Pulmonary artery endothelial cell (primary cell): ENCODE measurements at places on chromosomes 16 and 17. TPM values are rescaled to one million over a fixed set of nuclear protein-coding genes. Genes with fewer than 3 reads are reported as not detected.

EDC4 gene
- total RNA-seq: 73.7 and 85.2 TPM in 2 replicates

USP43 gene
- total RNA-seq: 0.04 and 0.07 TPM in 2 replicates

DNA sequence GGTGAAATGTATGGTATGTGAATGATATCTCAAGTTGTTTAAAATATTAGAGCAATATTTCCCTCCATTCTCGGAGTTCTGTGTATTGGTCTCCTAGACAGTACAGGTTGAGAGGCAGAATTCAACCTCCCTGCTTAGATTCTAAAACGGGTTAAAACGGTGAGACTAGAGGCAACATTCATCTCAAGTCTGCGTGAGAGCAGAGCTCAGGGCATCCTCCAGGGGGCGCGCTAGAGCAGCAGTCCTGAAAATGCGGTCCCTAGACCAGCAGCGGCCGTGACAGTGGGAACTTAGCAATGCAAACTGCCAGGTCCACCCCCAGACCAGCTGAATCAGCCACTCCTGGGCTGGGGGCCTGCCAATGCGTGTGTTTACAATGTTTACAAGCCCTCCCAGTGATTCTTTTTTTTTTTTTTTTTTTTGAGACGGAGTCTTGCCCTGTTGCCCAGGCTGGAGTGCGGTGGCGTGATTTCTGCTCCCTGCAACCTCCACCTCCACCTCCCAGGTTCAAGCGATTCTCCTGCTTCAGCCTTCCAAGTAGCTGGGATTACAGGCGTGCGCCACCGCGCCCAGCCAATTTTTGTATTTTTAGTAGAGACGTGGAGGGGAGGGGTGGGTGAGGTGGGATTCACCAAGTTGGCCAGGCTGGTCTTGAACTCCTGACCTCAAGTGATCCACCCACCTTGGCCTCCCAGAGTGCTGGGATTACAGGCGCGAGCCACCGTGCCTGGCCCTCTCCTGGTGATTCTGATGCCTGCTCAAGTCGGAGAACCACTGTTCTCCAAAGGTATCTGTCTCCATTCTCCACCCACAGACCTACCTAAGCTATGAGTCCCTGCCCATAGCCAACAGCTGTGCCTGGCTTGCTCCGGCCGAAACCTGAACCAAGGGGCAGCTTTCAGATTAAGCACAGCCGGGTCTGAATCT, 24.2 kb downstream of the KLHL36 start:
- no peak for DNase-seq

SPN gene
- total RNA-seq: not detected in 2 replicates

DNA sequence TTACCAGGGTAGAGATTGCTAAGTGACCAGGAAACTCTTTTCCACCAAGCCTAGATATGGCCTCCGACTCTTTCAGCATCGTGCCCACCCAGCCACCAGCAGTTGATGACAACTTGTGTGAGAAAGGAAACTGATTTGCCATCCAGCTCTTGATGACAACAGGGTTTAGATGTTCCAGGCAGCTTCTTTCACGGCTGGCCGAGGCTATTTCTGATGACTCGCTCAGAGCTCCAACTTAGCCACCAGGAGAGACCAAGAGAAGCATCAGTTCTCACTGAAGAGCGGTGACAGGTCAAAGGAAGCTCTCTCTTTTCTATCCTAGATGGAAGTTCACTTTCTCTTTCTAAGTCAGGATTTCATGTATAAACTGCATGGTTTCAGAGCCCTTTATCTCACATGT, 61.2 kb downstream of the MPHOSPH6 start:
- no peak for DNase-seq

CES5A gene
- total RNA-seq: not detected in 2 replicates

DNA sequence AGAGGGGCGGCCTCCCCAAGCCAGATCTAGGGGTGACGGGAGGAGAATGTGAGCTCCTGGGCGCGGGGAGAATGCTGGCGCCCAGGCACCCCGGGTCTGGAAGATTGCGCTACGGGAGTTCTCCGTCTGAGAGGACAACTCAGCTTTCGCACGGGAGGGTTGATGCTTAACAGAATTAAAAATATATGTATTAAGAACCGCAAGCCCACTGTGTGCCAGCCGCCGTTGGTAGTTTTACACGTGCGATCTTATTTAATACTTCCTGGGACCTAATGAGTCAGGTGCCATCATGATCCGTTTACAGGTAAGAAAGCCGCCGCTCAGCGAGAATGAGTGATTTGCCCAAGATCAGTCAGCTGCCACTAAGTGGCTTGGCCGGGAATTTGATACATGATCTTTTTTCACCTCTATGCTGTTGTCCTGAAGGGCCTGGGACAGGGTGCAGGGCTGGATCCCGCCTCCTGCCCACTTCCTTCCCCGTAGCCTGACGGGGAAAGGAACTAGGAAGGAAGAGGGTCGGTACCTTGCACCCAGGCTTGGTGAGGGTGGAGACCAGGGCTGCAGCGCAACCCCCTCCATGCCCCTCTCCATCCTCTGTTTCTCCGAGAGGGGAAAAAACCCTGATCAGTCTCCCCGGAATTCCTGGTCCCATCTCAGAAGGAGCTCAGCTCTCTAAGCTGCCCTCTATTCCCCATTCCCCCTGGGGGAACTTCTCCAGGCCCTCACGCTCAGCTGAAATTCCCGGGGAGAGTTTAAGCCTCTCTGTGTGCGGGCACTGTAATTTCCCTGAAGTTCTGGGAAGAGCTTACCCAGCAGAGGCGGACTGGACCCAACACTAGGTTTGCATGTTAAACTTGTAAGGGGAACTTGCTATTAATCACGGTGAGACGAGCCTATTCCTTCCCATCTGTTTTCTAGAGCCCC, 983 bp downstream of the VAT1L start:
- no peak for DNase-seq

SPATA32 gene
- total RNA-seq: not detected in 2 replicates

GRCh38 chr16:89845417-89845816, 17.1 kb downstream of the SPIRE2 start:
- no peak for DNase-seq

- DNase-seq: no peak
These were observed 240.4 kb upstream of the IRX5 start for GRCh38 chr16:54690306-54690705.

ADGRG3 gene
- total RNA-seq: not detected in 2 replicates

RILP gene
- total RNA-seq: 10.3 and 13.1 TPM in 2 replicates

GPR139 gene
- total RNA-seq: not detected in 2 replicates

- no peak for DNase-seq
These were observed 4.7 kb upstream of the NHERF1 start for GRCh38 chr17:74743755-74744154.

PABPN1L gene
- total RNA-seq: not detected in 2 replicates

GRCh38 chr17:1091190-1091534, 88.6 kb downstream of the ABR start:
- DNase-seq: no peak

GRCh38 chr17:49894761-49895160, 46.9 kb upstream of the TAC4 start:
- no peak for DNase-seq

GSPT1 gene
- total RNA-seq: 63.0 and 89.4 TPM in 2 replicates

KRT9 gene
- total RNA-seq: not detected in 2 replicates

PDILT gene
- not detected in 2 replicates for total RNA-seq

DNA sequence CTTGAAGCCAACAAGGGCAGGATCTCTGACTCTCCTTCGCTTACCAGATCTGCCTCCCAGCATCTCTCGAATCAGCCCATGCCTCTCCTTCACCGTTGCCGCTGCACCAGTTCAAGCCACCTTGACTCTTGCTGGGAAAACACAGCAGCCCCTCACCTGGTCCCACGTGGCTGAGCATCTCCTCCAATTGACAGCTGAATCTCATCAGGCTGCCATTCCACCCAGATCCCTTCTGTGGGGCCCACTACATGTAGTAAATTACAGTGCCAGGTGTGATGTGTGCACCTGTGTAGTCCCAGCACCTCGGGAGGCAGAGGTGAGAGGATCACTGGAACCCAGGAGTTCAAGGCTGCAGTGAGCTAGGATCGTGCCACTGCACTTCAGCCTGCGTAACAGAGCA, 37.8 kb upstream of the C16orf78 start:
- DNase-seq: no peak

DNA sequence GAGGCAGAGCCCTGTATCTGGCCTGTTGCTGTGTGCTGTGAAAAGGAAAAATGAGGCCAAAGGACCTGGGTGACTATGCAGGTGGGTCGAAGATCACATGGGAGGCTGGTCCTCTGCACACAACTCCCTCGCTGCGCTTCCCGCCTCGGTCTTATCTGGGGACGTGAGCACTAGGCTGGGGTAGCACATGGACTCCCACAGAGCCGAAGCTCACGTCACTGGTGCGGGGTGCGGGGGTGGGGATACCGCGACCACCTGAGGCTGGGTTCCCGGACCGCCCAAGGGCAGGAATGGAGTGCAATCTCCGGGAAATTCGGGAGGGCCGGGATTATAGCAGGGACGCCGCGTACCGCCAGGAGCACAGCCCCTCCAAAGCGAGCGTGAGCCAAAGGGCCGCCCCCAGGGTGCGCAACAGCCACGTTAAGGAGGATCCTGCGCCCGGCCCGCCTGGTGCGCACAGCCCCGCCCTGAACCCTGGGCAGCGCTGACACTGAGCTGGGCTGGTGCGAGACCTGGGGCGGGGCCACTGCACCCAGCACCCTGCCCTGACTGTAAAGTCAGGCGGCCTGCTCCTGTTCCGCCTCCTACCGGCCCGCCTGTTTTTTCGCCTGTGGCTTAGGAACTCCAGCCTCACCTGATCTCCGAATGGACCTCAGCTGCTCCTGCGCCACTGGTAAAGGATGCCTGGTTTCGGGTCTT, 4.8 kb downstream of the MT1A start:
- no peak for DNase-seq

- DNase-seq: peak; percentile 93
These were observed 7.7 kb upstream of the PPL start for GRCh38 chr16:4944333-4945281.

ITGAD gene
- not detected in 2 replicates for total RNA-seq

DNA sequence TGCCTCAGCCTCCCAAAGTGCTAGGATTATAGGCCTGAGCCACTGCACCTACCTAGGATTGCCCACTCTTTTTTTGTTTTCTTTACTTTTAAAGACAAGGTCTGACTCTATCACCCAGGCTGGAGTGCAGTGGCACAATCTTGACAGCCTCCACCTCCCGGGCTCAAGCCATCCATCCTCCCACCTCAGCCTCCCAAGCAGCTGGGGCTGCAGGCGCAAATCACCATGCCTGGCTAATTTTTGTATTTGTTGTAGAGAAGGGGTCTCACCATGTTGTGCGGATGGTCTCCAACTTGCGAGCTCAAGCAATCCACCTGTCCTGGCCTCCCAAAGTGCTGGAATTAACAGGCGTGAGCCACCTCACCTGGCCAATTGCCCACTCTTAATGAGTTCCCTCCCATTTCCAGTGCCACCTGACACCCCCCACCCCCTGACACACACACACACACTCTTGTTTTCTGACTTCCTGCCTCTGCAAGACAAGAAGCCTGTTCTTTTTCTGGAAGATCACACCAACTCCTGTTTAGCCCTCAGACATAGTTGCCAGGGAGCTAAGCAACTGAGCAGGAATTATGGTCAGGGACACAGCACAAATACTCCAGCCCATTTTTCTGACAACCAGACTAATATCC, 2.6 kb downstream of the OVCA2 start:
- no peak for DNase-seq

PPL gene
- 0.26 and 0.71 TPM in 2 replicates for total RNA-seq

RAC3 gene
- 16.9 and 45.4 TPM in 2 replicates for total RNA-seq

GRCh38 chr17:50928646-50929045, 62.5 kb upstream of the TOB1 start:
- no peak for DNase-seq

GRCh38 chr17:65123757-65124675, 13.2 kb upstream of the RGS9 start:
- DNase-seq: no peak

- no peak for DNase-seq
These were observed 15.7 kb downstream of the ALDH3A2 start for GRCh38 chr17:19664136-19664820.

STAC2 gene
- not detected in 2 replicates for total RNA-seq

DNA sequence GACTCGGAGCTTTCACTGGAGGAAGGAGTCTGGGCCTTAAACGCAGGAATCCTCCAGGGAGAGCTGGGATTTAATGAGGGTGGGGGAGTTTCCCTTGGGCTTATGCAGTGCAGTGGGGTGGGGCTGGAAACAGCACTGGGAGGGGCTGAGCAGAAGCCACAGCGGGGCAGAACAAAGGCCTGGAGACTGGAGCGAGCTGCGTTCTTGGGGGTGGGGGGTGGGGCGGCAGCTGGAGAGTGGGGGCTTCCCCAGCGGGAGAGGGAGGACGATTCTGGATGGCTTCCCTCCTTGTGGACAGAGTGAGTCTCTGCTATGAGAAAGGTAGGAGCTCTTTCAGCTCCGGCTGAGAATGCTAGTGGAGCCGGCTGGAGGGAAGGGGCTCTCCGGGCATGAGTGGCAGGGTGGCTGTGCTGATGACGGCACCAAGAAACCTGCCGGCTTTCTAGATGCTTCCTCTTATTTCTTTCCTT, 406.0 kb downstream of the SEC14L1 start:
- no peak for DNase-seq

DNA sequence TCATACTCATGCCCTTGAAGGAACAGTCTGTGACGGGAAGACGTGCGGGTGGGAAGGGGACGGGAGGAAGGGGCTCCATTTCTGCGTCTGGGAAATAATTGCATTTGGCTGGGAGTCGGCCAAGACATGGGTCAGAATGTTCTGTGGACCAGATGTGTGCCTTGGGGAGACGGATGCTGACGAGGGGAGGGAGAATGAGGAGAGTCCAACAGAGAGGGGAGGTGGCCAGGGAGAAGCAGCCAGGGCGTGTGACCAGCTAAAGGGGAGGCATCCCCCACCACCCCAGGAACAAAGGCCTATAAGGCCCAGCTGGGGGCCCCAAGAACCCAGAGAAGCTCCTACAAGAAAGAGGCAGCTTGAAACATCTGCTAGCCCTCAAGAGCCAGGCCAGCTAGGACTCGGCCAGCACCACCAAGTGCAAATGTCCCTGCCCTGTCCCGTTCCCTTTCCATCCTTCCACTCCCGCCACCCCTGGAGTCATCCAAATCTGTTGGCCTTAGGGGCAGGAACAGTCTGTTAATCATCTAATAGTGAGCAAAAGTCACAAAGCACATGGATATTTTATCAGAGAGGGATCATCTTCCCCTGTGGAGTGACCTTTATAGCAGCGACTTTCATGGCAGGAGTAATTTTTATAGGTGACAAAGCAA, 42.5 kb upstream of the BCO1 start:
- DNase-seq: no peak

- no peak for DNase-seq
These were observed 481 bp downstream of the CNTROB start for GRCh38 chr17:7932483-7932891.
